Activated CD8-positive, alpha-beta T cell treated with anti-CD3 and anti-CD28 coated beads, Interleukin-2, amount 10 ng/mL, durations not matched to agents 7 days and 5 days (primary cell): ENCODE measurements at places on chromosomes 3 and 15.

GRCh38 chr3:50254577-50255250, 14.2 kb upstream of the SEMA3B start:
- DNase-seq: no peak

- DNase-seq: no peak
Measured at GRCh38 chr3:47482366-47482765, 6.6 kb upstream of the SCAP start.

DNA sequence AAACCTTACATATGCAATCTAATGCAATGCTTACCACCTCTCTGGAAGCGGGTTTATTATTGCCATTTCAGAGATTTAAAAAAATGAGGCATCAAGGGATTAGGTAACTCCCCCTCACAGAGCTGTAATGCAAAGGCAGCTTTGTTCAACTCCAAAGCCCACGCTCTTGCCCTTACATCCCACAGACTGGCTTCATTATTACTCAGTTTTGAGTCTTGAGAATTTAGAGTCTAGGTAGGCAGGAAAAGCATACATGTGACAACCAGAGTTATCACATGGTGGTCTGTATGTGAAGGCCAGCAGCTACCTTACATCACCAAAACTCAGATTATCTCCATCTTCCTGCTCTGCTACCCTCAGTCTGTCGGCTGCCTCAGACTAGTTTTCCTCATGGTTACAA, 326.9 kb downstream of the UACA start:
- no peak for DNase-seq

DNA sequence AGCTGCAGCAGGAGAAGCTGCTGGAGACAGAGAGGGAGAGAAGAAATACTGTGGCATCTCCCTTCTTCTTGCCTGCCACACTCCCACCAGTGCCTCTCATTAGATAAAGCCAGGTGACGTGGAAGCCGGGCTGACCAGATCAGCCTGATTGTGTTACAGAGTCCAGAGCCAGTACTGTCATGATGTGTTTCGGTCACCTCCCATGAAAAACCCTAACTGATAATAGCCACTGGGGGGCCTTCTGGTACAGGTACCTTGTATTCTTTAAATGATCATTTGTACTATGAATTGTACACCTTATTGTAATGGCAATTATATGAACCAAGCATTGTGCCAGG, 125.8 kb upstream of the TMEM108 start:
- DNase-seq: no peak
